ENCODE measurements at places on chromosomes 5 and 9. TPM values are rescaled to one million over a fixed set of nuclear protein-coding genes. Genes with fewer than 3 reads are reported as not detected.

The AIF1L gene
- polyA plus RNA-seq = 39.9 TPM

The PRSS3 gene
- polyA plus RNA-seq = not detected

The LAMC3 gene
- polyA plus RNA-seq = 14.5 TPM

The HMCN2 gene
- polyA plus RNA-seq = 0.45 TPM

The ZNF454 gene
- 10.2 TPM for polyA plus RNA-seq

The HSPA5 gene
- 329 TPM for polyA plus RNA-seq

The GTF3C4 gene
- 22.5 TPM for polyA plus RNA-seq

The CDC20B gene
- polyA plus RNA-seq = 21.8 TPM

The BTNL3 gene
- not detected for polyA plus RNA-seq

The AKNA gene
- polyA plus RNA-seq = 34.0 TPM

The SRP19 gene
- 64.1 TPM for polyA plus RNA-seq

The MEIKIN gene
- not detected for polyA plus RNA-seq

The SLC46A2 gene
- polyA plus RNA-seq = 0.26 TPM

The FBXW5 gene
- polyA plus RNA-seq = 59.6 TPM

The PCDHA1 gene
- polyA plus RNA-seq = 0.13 TPM

The AK8 gene
- 1.1 TPM for polyA plus RNA-seq

The SPATA31E1 gene
- polyA plus RNA-seq = 0.04 TPM

The FLT4 gene
- polyA plus RNA-seq = 39.3 TPM

The GFI1B gene
- polyA plus RNA-seq = 0.77 TPM

The FGF1 gene
- 1.5 TPM for polyA plus RNA-seq

The DBH gene
- polyA plus RNA-seq = 1.4 TPM

The MAMDC2 gene
- 7.9 TPM for polyA plus RNA-seq

The IFNA21 gene
- not detected for polyA plus RNA-seq

The WNT8A gene
- polyA plus RNA-seq = not detected

The TPRN gene
- polyA plus RNA-seq = 6.7 TPM

The MZB1 gene
- polyA plus RNA-seq = 0.53 TPM

The ZBTB26 gene
- polyA plus RNA-seq = 22.2 TPM

The NDFIP1 gene
- polyA plus RNA-seq = 102 TPM

All from left lung (tissue), 14 donors.